ENCODE measurements at places on chromosomes 11 and 22.

DNA sequence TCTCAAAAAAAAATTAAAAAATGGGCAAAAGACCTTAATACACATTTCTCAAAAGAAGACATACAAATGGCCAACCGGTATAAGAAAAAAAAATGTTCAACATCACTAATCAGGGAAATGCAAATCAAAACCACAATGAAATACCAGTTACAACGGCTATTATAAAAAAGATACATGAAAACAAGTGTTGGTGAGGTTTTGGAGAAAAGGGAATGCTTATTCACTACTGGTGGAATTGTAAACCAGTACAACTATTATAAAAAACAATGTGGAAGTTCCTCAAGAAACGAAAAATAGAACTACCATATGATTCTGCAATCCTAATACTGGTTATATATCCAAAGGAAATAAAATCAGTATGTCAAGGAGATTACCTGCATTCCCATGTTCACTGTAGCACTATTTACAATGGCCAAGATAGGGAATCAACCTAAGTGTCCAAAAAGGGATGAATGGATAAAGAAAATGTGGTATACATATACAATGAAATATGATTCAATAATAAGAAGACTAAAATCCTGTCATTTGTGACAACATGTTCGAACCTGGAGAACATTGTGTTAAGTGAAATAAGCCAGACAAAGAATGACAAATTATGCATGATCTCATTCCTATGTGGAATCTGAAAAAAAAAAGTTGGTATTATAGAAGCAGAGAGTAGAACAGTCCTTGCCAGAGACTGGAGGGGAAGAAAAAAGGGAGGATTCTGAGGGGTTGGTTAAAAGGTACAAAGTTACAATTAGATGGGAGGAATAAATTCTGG, 256.9 kb upstream of the PITPNB start:
- no peak for DNase-seq

- no peak for DNase-seq
These were observed 191 bp upstream of the DEAF1 start for GRCh38 chr11:695288-695537.

DNA sequence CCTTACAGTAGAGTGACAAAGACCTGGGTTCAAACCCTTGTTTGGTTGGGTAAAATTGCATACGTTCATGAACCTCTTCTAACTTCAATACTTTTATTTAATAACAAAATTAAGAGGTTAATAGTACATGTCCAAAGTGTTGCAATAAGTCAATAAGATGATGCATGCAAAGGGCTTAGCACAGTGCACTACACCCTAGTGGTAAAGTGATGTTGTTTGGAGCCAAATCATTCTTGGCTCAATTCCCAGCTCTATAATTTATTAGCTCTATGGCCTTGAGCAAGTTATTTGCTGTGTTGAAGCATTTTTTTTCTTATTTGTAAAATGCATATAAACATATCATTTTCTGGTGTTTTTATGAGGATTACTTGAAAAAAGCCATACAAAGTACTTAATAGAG, 945.3 kb downstream of the LRRC4C start:
- no peak for DNase-seq

GRCh38 chr11:35822815-35823495, 120.9 kb upstream of the LDLRAD3 start:
- no peak for DNase-seq

DNA sequence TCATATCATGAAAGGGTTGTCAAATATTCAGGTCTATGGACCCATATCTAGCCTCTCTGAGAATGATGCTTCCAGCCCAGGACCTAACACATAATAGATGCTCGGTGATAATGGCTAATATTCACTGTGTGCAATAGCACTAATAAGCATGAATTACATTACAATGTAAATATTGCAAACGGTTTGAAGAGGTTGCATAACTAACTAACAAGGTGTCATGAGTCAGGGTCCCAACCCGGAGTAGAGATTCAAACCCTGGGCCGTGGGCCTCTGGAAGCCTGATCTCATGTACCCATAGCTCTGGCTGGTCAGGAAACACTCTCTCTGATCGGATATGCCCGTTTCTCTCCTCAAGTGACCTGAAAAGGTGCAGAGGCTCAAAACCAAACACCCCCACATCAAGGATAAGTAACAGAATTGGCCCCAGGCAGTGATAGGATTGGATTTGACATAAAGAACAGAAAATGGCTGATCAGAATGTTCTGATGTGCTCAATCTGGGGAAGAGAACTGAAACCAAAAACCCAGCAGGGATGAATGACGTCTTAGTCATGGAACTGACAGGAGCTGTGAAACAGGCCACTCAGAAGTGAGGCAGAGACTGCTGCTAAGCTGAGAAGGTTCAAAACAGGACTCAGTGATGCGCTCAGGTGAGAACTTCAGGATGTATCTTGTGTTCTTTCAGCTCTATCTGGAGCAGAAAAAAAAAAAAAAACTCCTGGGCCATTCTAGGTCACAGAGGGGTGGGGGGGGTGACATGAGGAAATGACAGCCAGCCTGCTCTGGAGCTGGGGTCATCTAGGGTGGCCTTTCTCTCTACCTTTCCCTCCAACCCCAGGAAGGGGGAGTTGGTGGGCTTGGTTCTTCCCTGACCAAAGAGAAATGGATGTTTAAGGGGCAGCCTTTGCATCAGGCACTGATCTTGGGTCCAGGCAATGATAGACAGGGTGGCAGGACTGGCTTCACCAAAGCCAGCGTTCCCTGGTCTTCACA, 6.6 kb upstream of the KCTD17 start:
- no peak for DNase-seq

GRCh38 chr11:133968300-133968699, 11.5 kb upstream of the IGSF9B start:
- no peak for DNase-seq

DNA sequence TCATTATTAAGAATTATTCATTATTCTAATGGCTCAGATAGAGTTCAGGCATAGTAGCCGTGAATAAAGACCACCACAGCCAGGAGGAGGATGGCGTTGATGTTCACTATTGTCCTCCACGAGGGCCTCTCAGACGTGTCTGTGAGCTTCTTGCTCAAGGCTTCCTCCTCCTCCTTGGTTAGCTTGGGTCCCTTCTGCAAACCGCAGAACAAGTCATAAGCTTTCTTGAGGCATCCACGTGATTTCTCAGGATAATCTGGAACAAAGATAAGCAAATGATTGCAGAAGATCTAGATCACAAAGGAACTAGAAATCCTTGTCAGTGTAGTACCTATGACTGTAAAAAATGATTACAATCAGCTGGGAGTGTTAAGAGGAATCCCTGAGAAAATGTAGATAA, 13.6 kb upstream of the RFPL2 start:
- no peak for DNase-seq

GRCh38 chr11:117605331-117605730, 191.7 kb downstream of the DSCAML1 start:
- DNase-seq, result no peak

DNA sequence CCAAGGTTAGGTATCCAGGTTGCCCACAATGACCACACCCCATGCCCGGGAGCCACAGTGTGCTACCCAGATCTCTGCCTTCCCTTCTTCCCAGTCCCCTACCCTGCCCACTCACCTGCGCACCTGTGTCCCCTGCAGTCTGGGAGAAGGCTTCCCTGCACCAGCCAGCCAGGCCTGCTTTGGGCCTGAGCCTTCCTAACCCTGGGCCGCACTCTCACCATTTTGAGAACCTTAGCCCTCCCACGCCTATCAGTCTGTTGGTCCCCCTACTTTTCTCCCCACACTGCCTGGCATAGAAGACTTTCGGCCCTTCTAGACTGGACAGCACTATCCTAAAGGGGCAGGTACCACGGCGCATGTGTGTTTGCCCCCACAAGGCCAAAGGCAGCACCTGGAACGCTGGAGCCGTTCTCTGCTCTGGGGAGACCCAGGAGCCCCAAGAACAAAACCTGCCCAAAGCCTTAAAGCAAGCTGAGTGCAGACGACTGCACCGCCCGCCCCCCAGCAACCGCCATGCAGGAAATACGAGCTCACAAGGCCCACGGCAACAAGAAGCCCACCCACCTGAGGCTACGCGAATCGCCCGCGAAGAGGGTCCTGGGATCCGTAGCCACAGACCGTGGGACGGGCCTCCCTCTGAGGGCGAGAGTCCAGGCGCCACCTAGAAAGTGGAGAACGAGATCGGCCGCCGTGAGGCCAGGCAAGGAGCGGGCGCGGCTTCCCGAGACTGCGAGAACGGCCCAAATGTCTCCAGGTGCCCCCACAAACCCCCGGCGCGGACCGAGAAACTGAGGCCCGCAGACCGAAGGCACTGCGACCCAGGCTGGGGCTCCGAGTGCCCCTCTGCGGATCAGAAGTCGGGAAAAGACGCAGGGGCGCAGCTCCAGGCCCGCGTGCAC, 546 bp downstream of the GNB1L start:
- DNase-seq, result peak; percentile 48

DNA sequence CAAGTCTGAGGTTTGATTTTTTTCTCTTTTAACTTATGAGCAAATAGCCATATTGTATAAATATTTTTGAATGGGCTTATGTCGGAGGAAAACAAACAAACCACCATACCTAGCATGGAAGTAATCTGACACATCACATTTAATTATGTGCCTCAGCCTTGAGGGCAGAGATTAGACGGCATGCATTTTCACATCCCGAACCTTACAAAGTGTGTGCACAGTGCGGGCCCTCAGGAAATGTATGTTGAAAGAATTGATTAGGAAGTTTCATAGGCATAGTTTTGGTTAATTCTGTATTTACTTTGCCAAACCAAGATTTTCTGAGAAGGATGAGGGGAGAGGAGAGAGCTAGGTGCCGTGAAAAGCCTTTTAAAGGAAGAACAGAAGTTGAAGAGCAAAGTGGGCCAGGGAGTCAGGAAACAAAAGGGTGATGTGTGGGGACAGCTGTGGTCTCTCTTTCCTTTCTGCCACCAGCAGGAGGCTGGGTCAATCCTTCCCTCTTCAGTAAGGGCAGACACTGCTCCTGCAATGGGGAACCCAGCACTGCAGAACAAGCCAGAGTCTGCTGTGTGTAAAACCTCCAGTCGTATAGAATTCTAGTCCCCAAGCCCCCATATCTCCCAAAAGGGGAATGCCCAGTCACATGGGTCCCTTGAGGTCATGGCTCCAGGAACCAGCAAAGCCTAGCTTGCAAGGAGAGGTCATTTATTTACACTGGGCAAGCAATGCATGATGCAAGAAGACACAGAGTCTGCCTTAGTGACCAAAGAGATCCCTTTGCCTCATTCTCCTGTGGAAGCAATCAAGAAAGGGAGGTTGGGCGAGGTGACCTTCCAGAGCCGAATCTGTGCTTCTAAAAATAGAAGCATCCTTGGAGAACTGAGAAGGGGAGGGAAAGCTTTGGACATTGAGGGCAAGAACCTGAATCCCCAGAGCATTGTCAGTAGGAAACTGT, 71.1 kb upstream of the OLFML1 start:
- no peak for DNase-seq

DNA sequence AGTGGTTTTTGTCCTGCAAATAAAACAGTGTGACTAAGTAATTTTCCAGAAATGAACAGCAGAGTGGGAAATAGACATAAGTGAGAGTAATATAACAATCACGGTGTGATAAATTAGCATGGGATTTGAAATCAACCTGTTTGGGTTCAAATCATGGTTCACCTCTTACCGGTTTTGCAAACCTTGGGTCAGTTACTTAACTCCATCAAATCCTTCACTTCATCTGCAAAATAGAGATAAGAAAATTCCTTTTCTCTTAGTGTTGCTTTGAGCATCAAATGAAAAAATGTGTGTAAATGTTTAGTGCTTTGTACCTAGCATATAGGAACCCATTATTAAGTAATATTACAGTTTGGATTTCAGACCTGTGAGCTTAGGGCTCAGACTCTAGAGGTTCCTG, 152.2 kb downstream of the TEAD1 start:
- DNase-seq, result no peak

DNA sequence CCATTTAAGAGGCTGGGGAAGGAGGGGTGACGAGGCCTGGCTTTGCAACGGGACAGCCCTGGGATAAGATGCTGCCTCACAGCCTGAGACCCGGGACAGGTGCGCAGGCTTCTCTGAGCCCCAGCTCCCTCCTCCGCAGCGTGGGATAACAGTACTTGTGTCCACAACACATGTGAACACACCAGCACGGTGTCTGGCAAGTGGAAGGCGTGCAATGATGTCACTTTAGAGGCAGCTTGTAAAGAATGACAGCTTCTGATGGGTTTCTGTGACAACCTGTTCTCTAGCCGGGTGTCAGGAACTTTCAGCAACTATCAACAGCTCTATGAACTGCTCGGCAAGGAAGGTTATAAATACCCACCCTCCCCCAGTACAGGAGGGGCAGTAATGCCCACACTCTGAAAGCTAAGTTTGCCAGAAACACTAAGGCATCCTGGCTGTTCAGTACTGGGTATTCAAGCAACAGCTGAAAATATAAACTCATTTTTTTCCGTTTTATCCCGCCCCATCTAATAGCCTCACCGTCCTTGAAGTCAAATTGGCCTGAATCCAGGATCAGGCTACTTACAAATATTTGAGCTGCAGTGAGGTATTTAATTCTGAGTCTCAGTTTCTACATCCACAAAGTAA, 59.7 kb downstream of the MYH9 start:
- no peak for DNase-seq

DNA sequence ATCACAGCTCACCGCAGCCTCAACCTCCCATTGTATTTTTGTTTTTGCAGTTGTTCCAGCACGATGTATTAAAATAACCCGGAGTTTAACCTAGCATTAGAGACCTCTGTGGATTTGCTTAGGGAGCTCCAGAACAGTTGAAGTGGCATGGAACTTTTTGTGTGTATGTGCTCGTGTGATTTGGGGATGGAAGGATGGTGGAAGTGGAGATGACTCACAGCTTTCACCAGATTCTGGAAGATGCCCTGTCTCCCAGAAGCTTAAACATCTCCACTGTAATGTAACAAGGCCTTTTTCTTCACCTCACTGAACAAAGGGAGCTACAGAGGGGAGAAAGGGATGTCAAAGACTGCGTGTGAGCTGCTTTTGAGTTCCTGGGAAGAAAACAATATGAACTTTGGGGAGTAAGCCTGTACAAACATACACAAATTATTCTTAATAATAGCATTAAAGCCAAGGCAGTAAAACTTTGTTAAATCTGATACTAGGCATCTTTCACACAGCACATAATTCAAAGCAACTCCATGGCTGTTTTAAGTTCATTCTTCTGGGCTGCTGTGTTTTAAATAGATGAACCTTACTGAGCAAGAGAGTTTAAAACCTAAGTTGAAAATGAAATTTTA, 226.4 kb downstream of the ADAMTS15 start:
- no peak for DNase-seq
